NCI-H526 treated with DMSO at 0.1 percent for 48 hours (cell line): ENCODE measurements at places on chromosomes 13 and 19.

GRCh38 chr13:58528351-58528750 lies 896.8 kb downstream of the PCDH17 start:
- DNase-seq: no peak

DNA sequence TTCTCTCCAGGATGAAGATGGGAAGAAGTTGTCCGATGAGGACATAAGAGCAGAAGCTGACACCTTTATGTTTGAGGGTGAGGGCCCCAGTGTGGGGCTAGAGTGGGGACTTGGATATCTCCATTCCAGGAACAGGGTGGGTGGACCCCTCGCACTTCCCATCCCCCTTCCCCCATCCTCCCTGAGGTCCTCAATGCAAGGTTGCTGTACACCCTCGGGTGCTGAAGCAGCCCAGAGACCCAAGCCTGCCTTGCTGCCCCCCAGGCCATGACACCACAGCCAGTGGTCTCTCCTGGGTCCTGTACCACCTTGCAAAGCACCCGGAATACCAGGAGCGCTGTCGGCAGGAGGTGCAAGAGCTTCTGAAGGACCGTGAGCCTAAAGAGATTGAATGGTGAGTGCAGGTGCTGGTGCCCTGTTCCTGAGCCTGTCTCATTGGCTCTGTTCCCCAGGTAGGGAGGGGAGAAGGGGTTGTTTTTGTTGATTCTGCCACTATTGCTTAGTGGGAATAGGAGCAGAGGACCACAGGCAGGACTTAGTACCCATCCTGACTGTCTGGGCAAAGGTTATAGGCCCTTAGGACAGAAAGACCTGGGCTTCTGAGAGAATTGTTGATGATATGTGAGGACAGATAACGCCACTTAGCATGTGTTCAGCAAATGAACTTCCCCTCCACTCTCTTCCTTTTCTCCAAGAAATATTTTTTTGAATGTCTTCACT lies 12.0 kb downstream of the CYP4F3 start:
- DNase-seq: no peak

- DNase-seq: no peak
These were observed 8.6 kb downstream of the PPP5C start for GRCh38 chr19:46355234-46356148.

DNA sequence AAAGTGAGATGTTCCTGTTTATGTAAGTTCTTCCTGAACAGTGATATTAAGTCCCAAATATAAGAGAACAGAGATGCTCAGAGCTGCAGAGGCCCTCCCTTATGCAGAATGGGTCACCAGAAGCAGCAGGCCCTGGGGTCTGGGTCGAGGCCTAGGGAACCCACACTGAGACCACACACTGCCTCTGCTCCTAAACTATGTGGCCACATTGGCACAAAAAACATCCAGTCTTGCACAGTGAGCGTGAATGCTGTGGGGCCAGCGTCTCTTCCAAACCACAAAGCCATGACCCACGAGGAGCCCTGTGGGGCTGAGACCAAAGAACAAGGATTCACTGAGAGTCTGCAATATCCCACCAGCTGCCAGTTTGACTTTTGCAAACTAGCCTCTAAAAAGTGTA lies 23.6 kb downstream of the PROZ start:
- DNase-seq: no peak

DNA sequence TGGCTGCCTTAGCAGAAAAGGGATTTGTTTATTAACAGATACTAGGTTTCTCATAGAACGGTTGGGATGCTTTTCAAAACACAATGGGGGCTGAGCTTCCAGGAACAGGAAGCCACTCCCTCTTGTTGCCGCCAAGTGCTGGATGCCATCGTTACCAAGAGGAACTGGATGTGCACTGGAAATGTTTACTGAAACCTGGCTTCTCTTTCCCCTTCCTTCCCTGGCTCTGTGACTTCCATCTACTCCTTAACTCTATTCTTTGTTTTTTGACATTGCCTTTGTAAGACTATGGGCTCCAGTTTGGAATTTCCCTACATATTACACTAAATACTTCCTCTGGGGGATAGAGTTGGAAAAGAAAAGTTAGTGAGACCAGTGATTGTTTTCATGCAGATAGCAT lies 11.7 kb upstream of the KL start:
- no peak for DNase-seq

- DNase-seq: no peak
These were observed 41.2 kb upstream of the KCTD4 start for GRCh38 chr13:45242070-45242469.

DNA sequence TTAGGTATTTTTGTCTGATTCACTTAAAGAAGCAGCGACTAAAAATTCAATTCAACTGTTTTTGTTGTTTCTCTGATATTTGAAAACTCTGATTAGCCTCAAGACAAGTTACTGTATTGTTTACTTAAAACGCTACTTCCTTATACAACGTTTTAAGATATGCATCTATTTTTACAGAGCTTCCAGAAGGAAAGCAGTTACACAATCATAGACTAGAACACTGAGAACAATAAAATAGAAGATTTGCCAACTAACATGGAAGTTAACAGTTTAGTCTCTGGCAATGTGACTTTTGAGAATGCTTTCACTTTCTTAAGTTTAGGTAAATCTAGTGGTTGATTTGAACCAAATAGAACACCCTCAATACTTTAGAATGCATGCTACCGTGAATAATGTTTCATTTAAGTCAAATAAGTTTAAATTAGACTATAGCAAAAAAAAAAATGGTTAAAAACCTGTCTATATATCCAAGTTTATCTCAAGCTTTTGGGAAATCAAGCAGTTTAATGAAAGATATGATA lies 614.8 kb downstream of the DACH1 start:
- DNase-seq: no peak

GRCh38 chr13:105918842-105919741 lies 616.4 kb downstream of the EFNB2 start:
- DNase-seq: no peak

- no peak for DNase-seq
These were observed 525.1 kb downstream of the LMO7 start for GRCh38 chr13:76160961-76161925.

DNA sequence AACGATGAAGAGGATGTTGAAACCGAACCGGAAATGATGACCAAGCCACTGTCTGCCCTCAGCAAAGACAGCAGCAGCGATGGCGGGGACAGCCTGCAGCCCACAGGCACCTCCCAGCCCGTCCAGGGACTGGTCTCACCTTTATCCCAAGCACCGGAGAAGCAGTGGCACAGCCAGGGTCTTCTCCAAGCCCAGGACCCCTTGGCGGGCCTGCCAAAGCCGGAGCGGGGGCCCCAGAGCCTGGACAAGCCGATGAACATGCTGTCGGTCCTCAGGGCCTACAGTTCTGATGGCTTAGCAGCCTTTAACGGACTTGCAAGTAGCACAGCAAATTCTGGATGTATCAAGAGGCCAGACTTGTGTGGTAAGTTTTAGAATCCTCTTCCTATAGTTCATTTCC lies 177.0 kb downstream of the ZNF536 start:
- DNase-seq: no peak

DNA sequence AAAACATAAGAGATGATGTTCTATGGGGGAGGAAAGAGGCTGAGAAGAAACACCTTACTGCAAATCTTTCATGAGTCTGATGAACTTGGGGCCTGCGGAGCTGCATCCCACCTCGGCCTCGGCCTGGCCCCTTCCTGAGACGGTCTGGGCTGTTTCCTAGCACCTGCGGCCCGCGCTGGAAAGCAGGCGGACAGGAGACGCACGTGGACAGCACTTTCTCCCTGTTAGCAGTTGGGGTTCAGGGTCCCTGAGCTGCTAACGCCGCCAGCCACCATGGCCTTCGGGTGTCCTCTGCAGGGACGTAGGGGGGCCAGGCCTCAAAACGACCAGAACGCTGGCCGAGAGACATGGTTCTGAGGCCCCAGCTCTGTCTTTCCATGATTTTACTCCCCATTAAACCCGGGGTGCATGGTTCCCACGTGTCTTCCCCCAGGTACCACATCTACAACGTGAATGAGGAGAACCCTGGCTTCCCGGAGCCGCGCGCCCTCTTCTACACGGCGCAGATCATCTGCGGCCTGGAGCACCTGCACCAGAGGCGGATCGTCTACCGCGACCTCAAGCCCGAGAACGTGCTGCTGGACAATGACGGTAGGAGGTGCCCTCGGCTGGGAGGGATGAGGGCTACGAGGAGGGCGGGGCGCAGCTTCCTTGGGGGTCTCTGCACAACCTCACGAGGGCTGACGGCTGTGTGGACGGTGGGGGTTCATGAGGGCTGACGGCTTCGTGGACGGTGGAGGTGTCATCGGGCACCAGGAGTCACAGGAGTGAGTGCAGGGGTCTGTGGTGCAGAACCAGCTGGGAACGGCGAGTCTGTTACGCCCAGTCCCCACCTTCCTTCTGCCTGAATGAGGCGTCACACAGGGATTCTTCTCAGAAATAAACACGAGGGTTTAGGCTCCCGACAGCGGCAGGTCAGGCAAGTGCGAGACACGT lies 4.3 kb downstream of the GRK1 start:
- no peak for DNase-seq

GRCh38 chr19:49447485-49448431 lies 3.9 kb downstream of the PIH1D1 start:
- no peak for DNase-seq

- no peak for DNase-seq
These were observed 570.9 kb downstream of the GPC6 start for GRCh38 chr13:93797463-93797862.

GRCh38 chr19:18704971-18705370 lies 21.5 kb downstream of the CRTC1 start:
- no peak for DNase-seq

GRCh38 chr13:86098511-86098910 lies 299.3 kb upstream of the SLITRK6 start:
- no peak for DNase-seq

- no peak for DNase-seq
These were observed 373.1 kb downstream of the DIAPH3 start for GRCh38 chr13:59790626-59791025.

- DNase-seq: no peak
These were observed 238.0 kb downstream of the PCDH9 start for GRCh38 chr13:66992183-66992582.

GRCh38 chr19:47019431-47020041 lies at the start of gene NPAS1:
NPAS1 (plus strand) TSS chr19:47019837; CDS start chr19:47021048, 1,211 bp downstream.
- DNase-seq: no peak

DNA sequence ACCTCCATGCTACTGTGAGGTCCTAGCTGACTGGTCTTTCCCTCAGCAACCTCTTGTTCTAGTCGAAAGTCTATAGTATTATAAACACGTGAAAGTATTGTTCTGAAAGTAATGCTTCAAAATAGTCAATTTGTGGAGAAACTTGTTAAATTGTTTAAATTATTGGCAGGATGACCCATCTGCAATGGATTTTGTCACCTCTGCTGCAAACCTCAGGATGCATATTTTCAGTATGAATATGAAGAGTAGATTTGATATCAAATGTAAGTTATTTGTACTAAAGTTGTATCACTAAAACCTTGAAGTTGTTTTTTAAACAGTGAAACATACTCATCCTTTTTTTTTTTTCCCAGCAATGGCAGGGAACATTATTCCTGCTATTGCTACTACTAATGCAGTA lies 25.9 kb downstream of the UBA2 start:
- no peak for DNase-seq

- DNase-seq: no peak
These were observed 1.9 kb downstream of the CNN2 start for GRCh38 chr19:1028062-1028926.

DNA sequence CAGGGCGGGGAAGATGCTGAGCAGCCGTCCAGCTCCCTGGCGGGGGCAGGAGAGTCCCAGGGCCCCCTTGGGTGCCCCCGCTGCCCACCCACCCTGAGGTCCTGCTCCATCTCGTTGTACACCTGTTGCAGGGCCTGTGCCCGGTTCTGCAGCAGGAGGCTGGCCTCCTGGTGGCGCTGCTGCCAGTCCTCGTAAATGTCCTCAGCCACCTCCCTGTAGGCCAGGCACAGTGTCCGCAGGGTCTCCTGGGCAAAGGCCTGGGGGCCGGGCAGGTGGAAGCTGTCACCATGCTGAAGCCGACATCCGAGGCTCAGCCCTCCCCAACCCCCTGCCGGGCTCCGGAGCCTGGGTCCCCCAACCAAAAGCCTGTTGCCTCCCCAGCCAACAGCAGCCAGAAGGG lies 20.2 kb downstream of the ATP8B3 start:
- no peak for DNase-seq

GRCh38 chr19:33520844-33521479 lies 629 bp downstream of the PEPD start:
- no peak for DNase-seq

DNA sequence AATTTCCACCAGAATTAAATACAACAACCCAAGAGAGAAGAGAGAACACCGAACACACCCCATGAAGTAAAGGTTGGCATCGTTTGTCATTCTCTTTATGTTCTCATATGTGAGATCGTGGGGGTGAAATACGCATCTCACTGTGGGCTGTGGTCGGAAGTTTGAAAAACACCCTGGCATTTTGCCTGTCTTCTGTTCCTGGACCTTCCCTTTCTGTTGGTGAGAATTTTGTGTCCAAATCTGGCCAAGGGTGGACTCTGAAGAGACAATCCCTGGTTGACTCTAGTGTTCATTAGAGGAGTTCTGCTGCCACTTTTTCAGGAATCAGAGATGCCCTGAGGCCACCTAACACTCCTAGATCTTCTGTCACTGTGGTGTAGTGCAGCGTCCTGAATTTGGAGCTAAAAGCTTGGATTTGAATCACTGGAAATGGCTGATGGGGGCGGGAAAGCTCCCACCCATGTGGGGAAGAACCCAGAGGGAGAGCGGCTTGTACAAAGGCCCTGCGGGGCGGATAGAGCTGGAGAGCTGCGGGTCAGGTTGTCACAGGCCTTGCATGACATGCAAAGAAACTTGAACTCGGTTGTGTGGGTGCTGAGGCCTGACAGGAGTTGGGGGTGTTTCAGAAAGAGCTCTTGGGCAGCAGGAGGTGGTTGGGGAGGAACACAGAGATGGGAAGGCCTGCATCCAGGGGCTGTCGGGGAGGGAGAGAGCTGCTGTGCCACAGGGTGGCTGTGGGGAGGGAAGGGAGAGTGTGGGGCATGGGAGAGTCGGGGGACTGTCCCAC lies 11.1 kb upstream of the SPATA13 start:
- DNase-seq: no peak

- DNase-seq: no peak
These were observed 2.9 kb downstream of the TUBB4A start for GRCh38 chr19:6499052-6499790.

- DNase-seq: no peak
These were observed 10.0 kb upstream of the IZUMO2 start for GRCh38 chr19:50173127-50173526.

- no peak for DNase-seq
These were observed 29.6 kb downstream of the GJA3 start for GRCh38 chr13:20131057-20131832.

DNA sequence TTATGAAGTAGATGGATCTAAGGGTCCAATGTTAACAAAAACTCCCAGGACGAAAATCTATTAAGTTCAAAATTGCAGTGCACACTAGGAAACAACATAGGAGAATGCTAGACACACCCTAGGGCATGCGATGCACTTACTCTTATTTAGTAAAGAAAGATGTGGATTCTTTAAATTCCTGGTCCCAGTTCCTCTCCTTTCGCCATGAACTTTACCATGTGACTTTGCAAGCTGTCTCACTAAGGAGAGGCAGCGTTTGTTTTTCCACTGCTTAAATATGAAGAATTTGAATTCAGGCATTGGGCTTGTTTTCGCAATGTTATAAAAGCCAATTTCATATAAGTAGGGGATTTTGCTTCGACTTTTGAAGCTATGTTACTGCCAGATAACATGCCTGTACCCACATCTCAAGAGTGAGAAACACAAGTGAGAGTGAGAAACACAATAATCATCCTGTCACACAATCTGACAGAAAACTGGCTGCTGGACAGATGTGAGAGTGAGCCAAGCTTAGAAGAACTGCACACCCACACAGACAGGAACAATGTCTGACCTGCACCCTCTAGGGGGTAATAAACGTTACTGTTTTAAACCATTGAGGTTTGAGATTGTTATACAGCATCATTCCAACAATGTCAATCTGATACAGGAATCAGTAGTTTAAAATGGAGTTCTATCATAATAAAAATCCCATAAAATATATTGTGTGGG lies 1308.4 kb downstream of the SLITRK5 start:
- DNase-seq: no peak
